ENCODE measurements at places on chromosomes 13 and 19.
A peak's percentile ranks its signal among the peaks of the same experiment; 100 is the strongest.

DNA sequence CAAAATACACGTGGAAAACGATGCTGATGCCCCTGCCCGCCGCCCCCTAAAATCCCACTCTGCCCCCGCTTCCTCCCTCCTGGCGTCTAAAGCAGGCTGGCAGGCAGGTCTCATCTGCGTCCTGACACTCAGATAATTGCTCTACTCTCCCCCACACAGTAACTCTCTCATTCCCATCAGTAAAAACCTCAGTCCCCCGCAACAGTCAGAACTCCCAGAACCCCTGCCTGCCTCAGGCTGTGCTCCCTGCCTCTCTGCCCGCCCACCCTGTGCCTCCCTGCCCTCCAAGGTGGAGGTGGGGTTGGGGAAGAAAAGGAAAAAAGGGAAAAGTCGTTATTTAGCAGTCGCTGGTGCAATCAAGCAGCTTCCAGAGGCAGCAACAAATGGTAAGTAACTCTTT, 473.7 kb downstream of the EFNB2 start:
- DNase-seq = no peak

DNA sequence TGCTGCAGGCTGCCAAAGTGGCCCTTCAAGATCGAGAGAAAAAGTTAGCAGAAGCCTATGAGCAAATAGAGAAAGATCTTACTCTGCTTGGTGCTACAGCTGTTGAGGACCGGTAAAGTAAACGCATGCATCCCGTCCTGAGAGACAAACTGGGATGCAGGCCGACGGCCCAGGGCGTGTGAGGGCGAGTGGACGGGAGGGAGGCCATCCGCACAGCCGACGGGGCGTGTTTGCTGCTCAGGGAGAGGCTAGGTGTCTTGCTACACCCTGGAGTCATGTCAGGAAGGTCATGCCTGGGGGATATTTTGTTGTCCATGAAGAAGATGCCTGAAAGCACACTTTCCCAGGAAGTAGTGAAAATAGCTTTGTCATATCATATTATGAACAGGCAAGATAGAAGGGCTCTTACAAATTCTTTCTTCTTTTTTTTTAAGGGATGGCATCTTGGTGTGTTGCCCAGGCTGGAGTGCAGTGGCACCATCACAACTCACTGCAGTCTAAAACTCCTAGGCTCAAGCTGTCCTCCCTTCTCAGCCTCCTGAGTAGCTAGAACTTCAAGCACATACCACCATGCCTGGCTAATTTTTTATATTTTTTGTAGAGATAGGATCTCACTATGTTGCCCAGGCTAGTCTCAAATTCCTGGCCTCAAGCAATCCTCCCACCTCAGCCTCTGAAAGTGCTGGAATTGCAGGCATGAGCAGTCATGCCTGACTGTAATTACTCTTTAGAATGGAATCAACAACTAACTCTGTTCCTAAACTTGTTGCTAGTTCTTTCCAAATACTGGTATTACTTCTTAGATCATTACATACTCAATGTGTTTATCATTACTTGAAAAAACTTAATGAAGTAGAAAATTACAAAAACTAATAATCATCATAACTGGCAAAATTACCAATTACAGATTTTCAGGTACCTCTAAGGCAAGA, 117.6 kb upstream of the MCF2L start:
- no peak for DNase-seq

GRCh38 chr13:53560556-53560955, 531.9 kb downstream of the OLFM4 start:
- no peak for DNase-seq

DNA sequence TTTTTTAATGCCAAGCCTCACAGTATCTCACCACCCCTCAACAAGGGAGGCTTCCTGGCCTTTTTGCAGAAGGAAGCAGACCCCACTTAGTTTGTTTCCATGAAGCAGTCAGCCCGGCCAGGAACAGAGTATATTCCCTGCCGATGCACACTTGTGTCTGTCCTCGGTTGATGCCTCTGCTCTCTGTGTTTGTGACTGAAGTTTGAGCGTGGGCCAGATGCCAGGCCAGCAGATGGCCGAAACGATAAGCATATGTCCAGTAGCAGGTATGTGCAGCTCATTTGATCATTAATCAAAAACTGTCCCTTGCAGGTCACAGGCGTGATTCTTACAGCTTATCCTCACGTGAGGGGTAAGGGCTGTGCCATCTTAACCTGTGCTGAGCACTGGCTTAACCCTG, 144.0 kb downstream of the IRS2 start:
- DNase-seq = no peak

- DNase-seq = no peak
These were observed 33.3 kb downstream of the MCF2L start for GRCh38 chr13:113002206-113002912.

DNA sequence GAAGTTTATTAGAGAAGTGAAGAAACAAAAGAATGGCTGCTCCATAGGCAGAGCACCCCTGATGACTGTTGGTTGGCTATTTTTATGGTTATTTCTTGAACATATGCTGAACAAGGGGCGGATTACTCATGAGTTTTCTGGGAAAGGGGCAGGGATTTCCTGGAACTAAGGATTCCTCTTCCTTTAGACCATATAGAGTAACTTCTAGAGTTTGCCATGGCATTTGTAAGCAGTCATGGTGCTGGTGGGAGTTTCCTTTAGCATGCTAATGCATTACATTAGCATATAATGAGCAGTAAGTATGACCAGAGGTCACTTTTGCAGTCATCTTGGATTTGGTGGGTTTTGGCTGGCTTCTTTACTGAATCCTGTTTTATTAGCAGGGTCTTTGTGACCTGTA, 38.7 kb upstream of the PCDH8 start:
- no peak for DNase-seq

DNA sequence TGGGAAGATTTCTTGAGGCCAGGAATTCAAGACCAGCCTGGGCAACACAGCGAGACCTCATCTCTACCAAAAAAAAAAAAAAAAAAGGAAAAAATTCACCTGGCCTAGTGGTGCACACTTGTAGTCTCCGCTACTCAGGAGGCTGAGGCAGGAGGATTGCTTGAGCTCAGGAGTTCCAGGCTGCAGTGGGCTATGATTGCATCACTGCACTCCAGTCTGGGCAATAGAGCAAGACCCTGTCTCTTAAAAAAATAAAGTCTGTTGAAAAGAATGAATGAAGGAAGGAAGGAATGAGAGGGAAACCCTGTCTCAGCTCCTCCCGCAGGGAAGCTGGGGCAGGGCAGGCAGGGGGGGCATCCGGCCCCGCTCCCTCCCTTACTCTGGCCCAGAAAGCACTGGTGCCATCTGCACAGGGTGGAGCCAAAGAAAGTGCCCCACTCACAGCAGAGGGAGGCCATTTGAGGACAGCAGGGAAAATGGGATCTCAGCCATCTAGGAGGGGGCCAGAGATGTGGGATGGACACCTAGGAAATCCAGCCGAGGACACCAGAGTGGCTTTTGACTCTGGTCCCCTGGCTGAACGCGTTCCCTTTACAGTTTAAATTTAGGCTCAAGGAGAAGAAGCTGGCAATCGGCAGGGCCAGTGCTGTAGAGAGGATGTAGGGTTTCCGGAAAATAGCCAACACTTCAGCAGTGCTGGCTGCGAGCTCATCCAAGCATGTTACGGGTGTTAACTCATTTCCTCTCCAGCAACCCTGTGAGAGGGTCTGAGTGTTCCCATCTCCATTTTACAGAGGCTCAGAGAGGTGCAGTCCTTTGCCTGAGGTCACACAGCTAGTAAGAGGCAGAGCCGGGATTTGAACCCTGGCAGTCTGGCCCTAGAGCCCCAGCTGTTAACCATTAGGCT, 3.6 kb upstream of the HPN start:
- no peak for DNase-seq

DNA sequence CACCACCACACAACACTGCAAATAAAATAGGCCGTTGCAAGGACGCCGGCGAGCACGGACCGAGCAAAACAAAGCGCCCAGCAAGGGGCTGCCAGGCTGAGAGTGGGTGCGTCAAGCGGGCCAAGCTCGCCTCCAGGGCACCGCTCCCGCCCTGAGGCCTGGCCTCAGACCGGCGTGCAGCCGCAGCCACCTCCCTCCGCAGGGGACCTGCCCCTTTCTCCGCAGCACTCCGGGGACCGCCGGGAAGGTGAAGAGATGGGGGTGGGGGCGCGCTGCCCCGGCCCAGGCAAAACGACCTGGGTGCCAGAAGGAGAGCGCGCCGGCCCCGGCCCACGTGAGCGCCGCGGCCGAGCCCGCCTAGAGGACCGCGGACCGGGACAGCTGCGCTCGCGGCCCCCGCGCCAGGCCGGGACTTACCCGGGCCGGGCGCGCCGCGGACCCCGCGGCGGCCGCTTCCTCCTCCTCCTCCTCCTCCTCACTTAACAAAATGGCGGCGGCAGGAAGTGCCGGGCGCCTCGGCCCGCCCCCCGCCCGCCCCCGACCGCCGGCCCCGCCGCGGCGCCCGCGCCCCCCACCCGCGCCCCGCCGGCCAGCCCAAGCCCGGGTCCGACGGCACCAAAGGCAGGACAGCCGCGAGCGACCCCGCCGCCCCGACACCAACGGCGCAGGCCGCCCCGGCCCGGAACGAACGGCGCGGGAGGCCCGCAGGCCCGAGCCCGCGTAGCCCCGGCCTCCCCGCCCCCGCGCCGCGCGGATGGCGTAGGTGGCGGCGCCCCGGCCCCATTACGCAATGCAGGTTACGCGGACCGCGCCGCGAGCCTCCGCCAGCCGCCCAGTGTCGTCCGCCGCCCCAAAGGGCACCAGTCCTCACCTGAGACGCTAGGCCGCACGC, 674 bp downstream of the BRD4 start:
- DNase-seq = peak; percentile 49

DNA sequence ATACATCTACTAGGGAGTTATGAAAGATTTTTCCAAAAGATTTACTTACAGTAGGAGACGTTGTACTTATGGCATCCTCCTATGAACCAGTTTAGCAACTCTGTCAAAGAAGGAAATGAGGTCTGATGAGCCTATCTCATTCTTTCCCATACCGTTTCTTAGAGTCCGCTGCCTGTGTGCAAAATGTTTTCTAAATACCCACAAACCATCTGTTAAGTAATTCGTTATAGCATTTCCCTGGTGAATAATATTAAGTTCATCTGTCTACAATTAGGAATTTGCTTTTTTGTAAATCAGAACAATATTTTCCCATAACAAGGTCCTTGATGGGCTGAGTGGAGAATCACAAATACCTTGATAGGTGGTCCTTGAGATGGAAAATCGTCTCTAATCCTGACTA, 178.8 kb upstream of the TMTC4 start:
- no peak for DNase-seq

DNA sequence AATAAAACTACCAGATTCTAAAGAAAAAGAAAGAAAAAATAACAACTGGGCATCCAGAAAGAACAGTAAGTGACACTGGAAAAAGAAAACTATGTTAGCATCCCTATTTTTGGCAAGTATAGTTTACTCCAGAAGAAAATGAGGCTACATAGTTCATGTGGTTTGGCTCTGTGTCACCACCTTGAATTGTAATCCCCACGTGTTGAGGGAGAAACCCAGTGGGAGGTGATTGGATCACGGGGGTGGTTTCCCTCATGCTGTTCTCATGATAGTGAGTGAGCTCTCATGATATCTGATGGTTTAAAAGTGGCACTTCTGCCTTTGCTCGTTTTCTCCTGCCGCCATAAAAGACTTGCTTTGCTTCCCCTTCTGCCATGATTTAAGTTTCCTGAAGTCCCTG, 76.9 kb downstream of the ITGBL1 start:
- no peak for DNase-seq

DNA sequence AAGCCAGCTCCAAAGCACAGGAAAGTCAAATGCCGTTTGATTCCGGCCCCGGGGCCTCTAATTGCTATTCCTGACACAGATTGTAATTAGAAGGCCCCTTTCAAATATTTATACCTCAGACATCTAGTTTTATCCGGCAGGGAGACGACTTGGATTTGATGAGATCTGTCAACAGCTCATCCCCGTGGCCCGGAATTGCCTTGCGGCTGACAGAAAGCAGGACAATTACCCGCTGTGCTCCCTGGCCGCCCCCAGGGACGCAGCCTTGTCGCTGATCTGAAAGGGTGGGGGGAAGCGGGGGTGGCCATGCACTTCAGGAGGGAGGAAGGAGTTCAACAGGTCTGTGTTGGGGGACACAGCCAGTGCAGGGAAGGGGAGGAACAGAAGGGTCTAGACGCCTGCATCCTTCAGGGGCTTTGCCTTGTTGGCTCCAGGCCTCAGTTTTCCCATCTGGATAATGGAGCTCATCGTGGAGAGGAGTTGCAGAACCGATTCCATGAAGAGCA, 1.8 kb upstream of the SHD start:
- no peak for DNase-seq

- no peak for DNase-seq
These were observed 75.2 kb upstream of the SIAH3 start for GRCh38 chr13:45926741-45927140.

DNA sequence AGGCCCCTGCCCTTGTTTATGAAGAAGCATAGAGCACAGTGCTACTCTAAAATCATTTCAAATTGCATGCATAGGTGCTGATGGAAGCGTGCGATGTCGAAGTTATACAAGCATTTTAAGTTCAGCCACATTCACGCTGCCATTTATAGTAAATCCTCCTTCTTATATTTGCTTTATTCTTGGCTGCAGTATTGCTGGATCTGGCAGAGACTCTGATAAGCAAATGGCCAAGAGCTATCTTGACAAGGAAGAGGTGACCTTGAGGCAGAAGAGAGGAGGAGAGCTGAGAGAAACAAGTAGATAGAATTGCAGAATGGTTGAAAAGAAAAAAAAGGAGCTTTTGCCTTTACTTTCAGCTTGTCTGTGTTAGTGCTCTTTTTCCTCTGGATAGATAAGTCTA, 18.9 kb upstream of the MYO16 start:
- DNase-seq = no peak

DNA sequence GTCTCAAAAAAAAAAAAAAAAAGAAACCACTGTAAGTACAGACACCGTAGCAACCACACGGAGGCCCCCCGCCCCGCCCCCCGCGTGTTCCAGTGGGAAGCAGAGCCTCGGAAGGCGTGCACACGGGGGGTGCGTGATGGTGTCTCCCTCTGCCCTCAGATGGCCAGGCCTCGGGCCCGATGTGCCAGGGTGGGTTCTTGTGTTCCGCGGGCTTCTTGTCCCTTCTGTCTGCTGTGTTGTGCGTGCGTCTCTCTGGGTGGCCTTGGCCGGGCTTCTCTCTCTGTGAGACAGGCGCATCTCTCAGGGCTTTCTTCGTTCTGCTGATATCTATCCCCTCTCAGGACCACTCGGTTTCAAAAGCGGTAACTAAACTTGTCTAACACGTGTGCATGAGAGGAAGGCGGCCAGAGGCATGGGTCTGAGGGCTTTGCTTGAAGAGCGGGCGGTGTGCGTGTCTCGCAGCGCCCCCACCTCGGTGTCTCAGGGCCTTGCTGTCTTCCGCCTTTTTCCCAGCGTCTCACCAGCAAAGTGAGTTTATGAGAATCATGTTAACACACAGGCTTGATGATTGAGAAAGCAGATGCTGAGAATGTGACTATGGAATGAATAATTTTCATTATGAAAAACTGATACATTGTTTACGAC, 12.6 kb downstream of the ATP11A start:
- no peak for DNase-seq

DNA sequence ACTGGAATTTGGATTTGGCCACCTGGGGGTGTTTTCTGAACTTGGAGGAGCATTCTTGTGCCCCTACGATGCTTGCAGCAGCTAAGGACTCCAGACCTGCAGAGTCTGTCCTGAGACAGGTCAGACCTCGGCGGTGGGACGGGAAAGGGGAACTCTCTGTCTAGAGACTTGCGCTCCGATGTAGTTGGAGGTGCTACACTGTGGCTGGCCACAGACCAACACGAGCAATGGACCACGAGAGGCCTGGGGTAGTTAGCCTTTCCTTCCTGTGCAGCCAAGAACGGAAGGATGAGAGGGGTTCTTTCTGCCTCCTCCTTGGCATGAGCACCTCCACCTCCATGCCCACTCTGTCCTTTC, 5.9 kb upstream of the GRAMD1A start:
- no peak for DNase-seq
